ENCODE measurements at places on chromosomes 4 and X.

GRCh38 chr4:90240333-90240732 is 113.1 kb downstream of the CCSER1 start:
- DNase-seq = no peak

DNA sequence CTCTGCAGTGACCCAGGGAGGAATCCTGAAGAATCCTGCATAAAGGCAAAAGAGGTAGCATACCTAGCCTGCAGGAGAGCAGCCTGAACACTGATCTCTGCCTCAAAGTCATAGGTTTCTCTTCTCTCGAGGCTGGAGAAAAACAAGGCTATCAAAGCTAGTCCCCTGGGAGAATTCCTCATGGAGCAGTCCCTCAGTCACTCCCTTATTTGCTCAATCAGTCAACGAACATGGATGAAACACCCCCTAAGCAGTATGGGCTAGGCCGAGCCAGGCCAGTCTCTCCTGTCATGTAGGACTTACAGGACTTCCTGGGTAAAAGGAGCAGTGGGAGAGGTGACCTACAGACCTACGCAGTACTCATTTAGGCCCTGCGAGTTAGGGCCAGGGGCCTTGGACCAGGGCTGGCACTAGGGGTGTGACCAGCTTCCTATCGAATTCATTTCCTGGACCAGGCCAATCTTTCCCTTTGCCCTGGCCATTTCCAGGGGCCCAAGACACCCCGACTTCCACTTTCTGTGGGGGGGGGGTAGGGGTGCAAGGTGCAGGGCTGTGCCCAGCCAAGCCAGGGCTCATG is 164.1 kb downstream of the EFNB1 start:
- no peak for DNase-seq

DNA sequence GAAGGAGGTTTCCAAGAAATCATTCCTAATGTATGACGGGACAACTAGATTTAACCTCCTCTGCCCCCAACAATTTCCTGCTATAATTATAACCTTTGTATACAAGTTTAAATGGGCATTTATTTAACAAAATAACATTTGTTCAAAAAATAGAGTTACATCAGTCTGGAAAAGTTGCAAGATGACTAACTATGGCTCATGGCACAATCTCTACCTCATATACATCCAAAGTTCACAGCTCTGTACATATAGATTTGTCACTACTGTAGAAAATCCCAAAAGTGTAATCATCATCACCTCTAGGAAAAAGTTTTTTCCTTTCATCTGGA is 3.8 kb upstream of the RPS6KA3 start:
- DNase-seq = no peak

DNA sequence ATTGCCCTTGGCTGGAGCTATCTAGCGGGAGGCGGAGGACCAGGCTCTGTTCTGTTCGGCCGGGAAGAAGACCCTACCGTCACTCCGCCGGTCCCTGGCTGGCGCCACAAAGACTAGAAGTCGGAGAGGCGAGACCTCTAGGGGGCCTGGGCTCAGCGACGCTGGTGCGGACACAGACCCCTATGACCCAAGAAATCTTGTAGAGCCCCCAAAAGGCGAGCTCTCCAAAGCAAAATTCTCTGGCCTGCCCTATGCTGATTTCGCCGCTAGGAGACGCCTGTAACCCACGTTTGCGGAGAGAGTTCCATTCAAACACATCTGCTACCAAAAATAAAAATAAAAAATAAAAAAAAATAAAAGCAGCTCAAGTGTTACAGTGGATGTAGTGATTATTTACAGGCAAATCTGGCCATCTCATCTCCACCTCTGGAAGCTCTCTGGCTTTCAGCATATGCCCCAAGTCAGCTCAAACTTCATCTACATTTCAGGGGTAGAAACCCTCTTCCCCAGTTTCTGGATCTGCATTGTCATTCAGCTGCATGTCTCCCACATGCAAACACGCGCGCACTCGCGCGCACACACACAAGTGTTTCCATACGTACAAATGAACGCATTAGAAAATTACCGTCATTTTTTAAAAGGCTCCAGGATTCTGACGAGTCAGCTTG is 2.4 kb upstream of the PCDH10 start:
- no peak for DNase-seq

DNA sequence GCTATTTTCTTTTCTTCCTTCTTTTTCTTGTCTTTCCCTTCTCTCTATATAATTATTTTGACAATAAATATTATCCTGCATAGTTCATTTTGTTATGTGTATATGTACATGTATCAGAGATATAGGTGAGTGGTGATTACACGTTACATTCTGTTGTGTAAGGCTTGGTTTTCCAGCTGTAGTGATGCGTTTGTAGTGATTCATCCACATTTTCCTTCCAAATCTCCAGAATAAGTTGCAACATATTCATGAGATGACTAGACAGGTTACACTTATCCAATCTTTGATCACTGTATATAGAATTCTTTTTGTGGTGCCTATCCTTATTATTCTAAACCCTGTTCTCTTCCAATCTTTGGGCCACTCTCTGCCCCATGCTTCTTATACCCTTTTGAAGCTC is 540.2 kb downstream of the GBA3 start:
- DNase-seq = no peak

- no peak for DNase-seq
These were observed 227.6 kb downstream of the NR3C2 start for GRCh38 chr4:148214529-148215166.

DNA sequence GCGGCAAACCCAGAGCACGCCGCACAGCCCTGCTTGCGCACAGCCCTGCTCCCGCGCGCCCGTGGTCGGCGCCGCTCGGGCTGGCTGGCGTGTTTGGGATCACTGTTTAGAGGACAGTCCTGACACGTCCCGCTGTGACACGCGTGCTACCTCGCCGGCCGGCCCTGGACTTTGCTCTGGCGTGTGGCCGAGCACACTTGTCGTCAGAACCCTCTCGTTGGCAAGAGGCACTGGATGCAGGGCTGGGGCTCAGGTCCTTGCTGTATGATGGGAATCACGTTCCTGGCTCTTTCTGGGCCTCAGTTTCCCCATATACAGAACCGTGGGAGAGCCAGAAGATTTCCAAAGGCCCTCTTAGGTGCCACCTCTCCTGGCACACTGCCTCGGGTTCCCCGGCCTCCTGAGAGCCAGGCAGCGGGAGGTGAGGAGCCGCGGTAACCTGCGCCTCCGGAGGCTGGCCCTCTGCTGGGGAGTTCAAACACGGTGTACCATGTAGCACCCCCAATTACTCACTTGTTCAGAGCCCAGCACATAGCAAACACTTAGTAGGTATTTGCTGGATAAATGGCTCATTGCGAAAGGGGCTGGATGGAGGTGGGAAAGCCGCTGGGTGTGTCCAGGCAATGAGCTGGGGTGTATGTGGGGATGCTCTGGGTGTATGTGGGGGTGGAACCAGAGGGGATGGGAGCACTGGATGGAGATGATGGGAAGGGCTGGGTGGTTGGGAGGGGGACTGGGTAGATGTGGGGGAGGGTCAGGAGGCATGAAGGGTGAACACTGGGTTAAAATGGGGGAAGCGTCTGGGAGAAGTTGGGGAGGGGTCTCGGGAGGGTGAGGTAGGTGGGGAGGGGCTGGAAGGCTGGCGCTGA is 76.6 kb downstream of the HTRA3 start:
- no peak for DNase-seq

DNA sequence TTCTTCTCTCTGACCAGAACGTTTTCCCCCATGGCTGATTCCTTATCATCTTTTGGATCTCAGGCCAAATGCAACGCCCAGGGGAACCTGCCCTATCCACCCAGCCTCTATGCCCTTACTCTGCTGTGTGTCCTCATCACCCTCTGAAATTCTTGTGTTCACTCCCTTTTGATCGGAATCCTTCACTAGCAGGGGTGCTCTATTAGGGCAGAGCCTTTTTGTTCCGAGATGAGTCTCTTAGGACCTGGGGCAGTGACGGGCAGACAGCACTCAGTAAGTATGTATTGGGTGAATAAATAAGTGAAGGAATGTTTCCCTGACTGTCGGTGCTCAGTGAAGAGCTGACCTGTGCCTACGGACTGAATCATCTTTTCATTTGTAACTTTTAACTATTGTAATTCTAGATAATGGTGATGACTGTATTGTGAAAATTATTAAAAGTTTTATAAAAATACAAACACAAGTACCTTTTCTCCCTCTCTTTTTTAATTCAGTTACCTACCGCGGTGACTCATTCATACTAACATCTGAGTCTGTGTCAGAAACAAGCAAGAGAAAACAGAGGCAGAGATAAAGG is 4.8 kb upstream of the TENM3 start:
- no peak for DNase-seq

DNA sequence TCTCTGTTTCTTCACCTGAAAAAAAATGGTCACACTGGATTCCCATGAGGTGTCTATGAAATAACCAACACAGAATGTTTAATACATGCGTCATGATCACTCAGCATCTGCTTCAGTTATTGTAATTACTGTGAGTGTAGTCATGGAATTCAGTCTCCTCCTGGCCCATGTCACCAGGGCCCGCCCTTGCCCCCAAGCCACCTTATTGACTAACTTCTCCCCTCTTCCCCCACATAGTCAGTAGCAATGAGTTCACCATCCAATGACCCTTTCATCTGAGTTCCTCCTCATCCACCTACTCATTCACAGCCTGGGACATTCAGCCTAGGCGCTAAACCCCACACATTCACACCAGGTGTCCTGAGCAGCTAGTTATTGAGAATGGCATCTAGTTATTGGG is 15.6 kb downstream of the PNMA6F start:
- no peak for DNase-seq

DNA sequence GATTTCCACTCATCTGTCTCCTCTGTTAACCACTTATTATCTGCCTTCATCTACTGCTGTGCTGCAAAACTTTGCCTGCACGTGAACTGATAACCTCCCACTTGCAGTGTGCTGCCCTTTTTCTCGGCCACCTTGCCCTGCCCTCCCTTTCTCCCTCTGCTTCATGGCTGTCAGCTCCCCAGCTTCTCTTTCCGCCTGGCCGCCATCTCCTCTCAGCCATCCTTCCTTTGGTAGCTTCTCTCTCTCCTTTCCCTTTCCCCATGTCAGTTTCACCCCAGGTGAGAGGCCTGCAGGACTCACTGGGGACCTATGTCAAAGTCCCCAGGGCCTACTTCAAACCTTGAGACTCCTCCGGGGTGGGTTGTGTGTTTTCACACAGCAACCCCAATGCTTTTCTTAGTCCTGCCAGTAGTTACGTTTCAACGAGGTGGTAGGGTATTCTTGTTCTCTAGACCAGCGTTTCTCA is 6.6 kb downstream of the MSL3 start:
- DNase-seq = no peak

DNA sequence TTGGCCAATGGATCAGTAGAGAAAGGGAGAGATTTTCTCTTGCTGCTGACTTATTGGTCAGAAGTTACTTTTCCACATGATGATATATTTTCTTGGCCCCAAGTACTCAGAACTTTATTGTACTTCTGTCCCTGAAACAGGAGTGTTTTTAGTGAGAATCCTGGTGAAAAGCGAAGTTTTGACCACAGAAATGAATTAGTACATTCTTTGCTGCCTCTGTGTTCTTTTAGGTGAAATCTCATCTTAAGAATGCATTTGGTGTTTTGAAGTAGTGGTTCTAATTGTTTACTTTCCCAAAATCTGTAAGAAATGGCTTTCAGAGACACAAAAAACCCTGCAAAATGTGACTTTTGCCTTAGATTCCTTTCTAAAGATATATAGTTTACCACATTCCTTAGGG is 240.4 kb downstream of the FRMPD4 start:
- DNase-seq = no peak

GRCh38 chrX:101078716-101079598 is at the start of gene TMEM35A:
TSS of gene TMEM35A (plus strand) at chrX:101078879. CDS start at chrX:101079003, 124 bp downstream.
- peak; percentile 38 for DNase-seq

- DNase-seq = peak; percentile 41
These were observed 66.7 kb upstream of the PGRMC2 start for GRCh38 chr4:128354205-128354821.

GRCh38 chr4:81470456-81471297 is 1.0 kb downstream of the RASGEF1B start:
- peak; percentile 54 for DNase-seq

- no peak for DNase-seq
These were observed 129.1 kb upstream of the LDB2 start for GRCh38 chr4:17027495-17027894.

DNA sequence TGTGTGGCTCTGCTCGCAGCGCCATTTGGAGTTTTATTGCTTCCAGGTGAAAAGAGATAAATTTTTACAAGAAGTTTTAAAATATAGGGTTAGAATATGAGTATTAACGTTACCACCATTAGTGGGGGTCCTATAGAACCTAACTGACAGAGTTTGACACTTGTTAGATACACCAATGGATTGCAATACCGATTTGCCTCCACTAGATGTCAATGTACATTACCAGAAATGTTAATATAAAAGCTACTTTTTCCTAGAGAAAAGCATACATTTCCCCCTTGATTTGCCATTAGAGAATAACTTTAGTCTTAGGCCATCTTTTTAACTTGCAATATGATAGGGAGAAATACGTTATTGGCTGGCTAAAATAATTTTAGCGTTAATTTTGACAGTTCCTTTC is 108.4 kb downstream of the LINC00632 start:
- DNase-seq = peak; percentile 8

DNA sequence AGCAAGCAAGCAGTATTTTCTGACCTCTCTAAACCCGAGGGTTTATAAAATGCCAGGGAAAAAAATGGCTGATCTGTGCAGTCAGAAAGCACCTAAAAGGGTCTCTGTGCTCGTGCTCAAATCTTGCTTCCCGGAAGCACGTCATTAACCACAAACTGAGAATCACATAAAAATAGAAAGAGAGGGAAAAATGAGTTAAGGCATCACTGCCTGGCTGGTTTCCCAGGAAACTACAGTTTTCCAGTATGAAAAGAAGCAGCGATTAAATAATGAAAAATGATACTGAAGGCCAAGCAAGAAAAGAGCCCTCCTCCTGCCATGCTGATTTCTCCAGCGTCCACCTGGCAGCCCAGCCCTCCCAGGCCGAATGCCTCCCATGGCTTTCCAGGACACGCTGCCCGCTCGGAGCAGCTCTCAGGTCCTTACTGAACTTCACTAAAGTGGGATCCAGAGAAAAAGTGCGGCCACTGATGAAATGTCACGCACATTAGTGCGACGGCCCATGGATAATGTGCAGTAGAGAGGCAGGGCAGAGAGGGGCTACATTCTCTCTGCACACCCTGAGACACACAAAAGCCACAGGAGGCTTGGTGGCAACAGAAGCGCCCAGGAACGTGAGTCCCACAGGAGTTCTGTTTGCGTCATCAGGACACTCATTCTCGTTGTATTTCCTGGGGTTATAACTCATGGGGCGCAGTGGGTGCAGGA is 80.4 kb downstream of the WFS1 start:
- no peak for DNase-seq

DNA sequence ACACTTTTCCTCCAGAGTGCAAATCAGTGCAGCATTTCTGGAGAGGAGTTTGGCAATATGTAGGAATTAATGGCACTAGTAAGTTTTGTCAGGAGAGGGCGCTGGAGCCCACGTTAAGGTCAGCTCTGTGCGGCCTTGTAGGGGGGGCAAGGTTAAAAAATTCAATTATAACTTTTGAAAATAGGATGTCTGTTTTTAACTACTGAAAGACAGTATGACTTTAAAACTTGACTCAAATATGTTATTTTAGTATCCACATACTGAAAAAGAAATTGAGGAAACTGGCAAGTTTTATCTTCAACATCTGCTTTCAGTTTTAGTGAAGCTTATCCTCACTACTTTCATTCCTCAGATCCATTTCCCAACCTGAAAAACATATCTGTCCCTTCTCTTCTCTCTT is 30.9 kb upstream of the HSD17B13 start:
- no peak for DNase-seq

All from renal pelvis (tissue), 12 donors.